Activated CD8-positive, alpha-beta memory T cell treated with anti-CD3 and anti-CD28 coated beads, Interleukin-2, amount 10 ng/mL, durations not matched to agents 7 days and 5 days (primary cell): ENCODE measurements at places on chromosomes 4 and X.
A peak's percentile ranks its signal among the peaks of the same experiment; 100 is the strongest.

DNA sequence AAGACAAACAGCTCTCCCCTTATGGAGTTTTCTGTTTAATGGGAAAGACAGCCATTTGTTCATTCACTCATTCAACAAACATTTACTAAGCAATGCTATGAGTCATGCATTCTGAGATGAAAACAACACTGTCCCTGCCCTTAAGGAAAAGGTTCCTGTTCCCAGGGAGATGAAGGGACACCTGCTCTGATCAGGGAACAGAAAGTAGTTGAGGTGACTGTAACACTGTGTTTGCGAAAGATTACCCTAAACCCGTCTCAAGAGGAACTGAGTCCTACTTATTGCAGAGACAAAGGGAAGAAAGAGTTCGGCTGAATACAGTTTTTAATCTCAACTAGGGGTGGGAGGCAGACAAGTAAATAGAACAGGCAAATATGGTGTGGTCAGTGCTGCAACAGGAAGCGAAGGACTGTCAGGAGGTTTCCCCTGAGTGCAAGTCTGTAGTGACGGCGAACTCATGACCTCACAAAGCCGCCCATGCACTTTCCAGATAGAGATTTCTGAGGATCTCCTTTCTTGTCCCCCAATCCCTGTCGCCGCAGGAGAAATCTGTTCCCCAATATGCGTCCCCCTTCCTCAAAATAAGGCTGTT lies 712 bp downstream of the STX18 start:
- peak; percentile 66 for DNase-seq

DNA sequence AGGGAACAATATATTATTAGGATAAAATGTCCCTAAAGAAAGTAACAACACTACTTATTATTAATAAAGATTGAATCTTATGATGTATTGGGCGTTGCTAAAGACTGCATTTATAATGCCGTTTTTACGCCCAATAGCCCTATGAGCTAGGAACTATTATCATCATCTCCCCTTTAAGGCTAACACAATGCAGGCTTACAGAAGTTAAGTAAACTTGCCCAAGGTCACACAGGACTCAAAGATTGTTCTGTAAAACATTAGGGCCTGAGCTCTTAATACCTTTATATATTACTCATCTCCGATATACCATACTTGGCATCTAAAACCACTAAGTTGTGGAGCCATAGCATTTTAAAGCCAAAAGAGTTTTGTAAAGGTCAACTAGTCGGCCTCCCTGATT lies 149.5 kb downstream of the FAM13A start:
- DNase-seq, result no peak

DNA sequence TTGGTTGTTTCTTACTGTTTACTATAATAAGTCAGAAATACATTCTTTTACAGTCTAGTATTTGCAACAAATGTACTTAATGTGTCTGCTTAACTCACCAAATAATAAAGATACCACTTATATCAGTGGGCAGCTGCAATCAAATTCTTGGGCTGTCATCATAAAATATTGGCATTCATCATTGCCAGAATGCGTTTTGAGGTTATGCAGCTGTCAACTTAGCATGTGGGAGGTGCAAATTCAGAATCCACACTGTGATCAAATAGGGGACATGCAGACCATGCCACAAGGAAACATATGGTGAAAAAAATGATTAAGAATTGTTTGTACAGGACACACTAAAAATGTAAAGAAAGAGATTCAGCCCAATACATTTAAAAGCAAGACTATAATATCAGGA lies 86.5 kb downstream of the HCCS start:
- no peak for DNase-seq

DNA sequence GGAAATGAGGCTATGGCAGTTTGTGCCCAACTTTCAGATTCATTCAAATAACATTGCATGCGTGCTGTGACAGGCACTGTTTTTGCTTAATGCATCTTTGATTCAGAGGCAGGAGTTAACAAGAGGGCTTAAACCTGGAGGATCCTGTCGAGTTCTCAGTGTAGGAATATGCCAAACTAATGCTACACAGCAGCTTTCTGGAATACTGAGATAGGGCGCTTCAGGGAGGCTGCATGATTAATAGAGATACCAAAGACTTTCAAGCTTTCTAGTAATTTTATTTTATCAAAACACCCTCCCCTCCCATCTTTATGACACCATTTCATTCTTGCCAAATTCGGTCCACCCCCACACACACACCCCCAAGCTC lies 636 bp upstream of the TIMM8A start:
- no peak for DNase-seq

GRCh38 chrX:101080326-101081124 lies 1.8 kb downstream of the TMEM35A start:
- no peak for DNase-seq

DNA sequence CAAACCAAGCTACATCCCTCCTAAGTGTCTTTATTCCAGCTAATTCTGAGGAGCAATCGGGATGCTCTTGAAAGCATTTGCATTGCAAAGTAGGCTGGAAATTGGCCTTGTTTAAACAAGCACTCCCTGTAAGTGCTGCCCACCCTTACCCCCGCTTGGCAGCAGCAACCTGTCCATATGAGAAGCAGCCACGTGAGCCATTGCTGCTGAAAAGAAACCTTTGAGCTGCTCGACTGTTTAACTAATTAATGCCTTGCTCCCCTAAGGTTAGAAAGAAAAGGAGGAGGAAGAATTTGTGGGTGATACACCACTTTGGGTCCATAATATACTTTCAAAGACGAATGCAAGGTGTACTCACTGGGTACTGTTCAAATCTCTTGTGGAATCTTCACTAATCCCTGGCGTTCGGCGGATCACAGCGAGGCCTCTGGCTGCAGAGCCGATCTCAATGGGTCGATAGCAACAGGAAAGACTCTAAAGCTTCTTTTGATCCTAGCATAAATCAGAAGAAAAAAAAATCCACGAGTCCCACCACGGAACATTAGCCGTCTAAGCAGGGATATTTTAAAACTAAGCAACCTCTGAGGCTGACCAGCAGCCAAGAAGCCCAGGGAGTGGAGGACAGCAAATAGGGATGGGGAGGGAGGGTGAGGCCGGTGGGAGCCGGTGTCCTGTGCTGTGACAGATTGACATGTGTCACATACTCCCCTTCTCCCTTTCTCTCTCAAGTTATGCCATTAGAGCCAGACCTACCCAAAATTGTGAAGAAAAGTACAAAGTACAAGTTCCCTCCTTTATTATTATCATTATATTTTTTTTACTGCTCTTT lies 37.2 kb upstream of the MGST2 start:
- DNase-seq, result no peak

DNA sequence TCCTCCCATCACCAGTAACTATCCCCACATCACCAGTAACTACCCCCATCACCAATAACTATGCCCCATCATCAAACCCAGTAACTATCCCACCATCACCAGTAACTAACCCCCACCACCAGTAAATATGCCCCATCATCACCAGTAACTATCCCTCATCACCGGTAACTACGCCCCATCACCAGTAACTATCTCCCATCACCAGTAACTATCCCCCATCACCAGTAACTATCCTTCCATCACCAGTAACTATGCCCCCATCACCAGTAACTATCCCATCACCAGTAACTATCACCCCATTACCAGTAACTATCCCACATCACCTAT lies 2.9 kb downstream of the ASMTL start:
- peak; percentile 23 for DNase-seq

DNA sequence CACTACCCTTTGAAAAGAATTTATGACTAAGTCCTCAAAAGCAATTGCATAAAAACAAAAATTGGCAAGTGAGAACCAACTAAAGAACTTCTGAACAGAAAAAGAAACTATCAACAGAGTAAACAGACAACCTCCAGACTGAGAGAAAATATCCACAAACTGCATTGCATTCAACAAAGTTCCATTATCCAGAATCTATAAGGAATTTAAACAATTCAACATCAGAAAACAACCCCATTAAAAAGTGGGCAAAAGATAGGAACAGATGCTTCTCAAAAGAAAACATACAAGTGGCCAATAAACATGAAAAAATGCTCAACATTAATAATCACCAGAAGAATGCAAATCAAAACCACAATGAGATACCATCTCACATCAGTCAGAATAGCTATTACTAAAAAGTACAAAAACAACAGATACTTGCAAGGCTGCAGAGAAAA lies 130.2 kb downstream of the GASK1B start:
- no peak for DNase-seq

- no peak for DNase-seq
These were observed 685.3 kb downstream of the TRIML1 start for GRCh38 chr4:188824553-188824952.

DNA sequence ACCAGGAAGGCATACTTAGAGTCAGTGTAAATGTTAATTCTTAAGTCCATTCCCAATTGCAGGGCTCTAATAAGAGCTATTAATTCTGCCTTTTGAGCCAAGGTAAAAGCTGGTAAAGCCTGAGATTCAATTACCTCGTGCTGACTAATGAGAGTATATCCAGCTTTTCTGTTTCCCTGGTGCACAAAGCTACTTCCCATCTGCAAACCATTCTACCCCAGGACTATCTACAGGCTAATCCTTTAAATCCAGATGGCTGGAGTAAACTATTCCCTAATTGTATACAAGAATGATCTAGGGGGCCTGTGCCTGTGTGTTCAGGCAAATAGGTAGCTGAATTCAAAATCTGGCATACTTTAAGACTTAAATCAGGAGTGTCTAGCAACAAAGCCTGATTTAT lies 365.0 kb downstream of the GPM6A start:
- no peak for DNase-seq

DNA sequence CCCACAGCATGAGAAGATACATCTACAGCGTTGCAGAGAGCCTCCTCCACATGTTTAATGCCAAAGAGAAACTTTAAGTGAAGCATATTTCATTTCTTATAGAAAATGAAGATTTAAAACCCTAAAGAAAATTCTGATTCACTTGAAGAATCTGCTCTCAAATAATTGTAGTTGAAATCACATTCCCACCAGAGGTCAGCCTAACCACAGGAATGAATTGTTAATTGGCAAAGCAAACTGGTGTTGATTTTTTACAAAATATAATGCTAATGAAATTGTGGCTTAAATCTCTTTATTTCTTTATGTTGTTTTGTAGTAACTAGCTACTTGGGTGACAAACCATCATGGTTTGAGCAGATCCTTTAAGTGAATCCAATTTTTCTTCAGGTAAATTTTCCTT lies 31.1 kb upstream of the WDR17 start:
- no peak for DNase-seq

DNA sequence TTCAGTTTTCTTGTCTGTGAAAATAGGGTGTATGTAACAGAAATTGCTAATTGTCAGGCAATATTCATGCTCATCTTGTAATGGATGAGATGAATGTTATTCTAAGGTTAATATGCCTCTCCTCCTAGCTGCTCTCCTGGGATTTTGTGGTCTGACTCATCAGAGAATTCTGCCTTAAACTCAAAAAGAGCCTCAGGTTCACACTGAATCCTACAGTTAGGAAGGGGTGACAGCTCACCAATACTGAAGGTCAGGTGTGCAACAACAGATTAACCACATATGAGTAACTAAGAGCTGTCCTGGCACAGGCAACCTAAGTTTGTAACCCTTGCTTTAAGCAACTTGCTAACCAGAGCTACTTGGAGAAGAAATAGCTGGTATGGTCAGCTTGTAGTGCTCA lies 197.7 kb downstream of the SPATA18 start:
- DNase-seq, result no peak

- DNase-seq, result peak; percentile 58
These were observed 78.8 kb downstream of the RLIM start for GRCh38 chrX:74535408-74536151.

DNA sequence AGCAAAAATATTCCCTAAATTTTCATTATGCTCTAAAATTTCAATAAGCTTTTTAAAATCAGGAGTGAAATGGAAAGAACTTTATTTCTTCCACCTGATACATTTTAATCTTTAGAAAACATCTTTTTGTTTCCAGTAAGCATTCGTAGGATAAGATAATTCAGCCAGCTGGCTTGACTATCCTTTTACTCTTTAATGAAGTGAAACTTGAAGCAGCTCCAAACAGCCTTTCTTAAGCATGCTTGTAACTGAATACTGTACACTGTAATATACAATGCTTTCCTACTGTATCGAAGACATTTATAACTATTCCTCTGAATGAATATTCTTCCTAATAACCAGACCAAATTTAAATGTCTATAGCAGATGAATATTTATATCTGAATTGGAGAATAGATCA lies 98.8 kb downstream of the KLHL4 start:
- DNase-seq, result no peak

- no peak for DNase-seq
These were observed 1043.6 kb downstream of the CCSER1 start for GRCh38 chr4:91170768-91171167.

- DNase-seq, result no peak
These were observed 228.9 kb downstream of the AFAP1 start for GRCh38 chr4:7710576-7711306.

- no peak for DNase-seq
These were observed 5.2 kb downstream of the TIFA start for GRCh38 chr4:112280386-112281056.

GRCh38 chrX:116277351-116278225 lies 107.0 kb downstream of the AGTR2 start:
- DNase-seq, result no peak

DNA sequence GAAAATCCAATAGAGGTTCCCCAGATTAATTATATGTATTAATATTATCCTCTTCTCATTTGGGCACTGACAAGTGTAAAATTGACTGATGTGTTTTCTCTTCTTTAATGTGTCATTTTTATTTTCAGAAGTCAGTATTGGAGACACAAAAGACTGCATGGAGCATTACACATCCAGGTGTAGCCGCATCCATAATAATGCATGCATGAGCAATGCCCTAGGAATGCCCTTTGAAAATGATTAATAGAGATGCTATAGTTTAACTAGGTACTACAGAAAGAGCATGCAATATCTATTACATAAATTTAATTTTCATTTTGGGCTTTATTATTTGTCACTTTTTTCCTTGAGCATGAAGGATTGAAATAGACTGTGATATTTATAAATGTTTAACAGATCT lies 509.9 kb downstream of the SPOCK3 start:
- DNase-seq, result no peak
